Stimulated activated CD4-positive, alpha-beta T cell treated with anti-CD3 and anti-CD28 coated beads, TNF-alpha, amount 100 ng/mL, for 24 hours (primary cell): ENCODE measurements at places on chromosomes 6 and 20.

DNA sequence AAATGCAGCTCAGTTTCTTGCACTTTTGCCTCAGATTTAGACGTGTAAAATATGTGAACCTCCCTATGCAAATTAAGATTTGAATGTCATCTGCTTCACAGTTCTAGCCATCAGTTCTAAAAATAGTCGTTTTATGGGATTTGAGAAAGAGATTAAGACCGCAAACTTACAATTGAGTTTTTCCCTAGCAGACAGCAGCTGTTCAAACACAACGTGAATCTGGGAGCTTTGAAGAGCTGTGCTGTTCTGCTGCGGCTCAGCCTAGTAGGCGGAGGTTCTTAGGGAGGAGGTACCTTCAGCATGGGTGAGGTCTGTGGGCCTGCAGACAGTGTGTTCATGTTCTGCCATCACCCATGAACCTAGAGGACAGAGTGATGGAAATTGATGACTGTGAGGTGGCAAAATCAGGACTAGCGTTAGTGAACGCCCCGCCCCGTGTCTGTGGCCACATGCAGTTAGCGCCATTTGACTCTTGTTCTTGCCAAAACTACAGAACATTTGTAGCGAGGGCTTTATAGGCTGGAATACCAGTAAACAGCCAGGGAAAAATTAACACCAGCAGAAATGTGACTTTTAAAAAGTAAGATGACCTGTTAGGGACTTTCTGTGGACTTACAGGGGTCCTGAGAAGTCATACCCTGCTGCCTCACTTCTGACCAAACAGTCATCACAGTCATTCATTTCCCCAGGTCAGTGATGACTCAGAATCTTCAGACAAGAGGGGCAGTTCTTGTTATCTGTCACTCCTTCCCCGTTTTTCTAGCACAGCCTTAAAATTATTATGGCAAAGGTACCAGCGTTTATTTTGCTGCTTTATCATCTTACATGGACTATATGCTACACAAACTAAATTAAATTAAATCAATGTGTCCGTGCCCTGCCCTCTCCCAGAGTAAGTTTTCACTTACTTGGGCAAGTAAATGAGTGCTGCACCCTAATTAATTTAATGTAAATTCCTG lies 84.3 kb upstream of the TMEM181 start:
- DNase-seq: no peak

- DNase-seq: no peak
These were observed 96.0 kb downstream of the CARMIL1 start for GRCh38 chr6:25375125-25375524.

DNA sequence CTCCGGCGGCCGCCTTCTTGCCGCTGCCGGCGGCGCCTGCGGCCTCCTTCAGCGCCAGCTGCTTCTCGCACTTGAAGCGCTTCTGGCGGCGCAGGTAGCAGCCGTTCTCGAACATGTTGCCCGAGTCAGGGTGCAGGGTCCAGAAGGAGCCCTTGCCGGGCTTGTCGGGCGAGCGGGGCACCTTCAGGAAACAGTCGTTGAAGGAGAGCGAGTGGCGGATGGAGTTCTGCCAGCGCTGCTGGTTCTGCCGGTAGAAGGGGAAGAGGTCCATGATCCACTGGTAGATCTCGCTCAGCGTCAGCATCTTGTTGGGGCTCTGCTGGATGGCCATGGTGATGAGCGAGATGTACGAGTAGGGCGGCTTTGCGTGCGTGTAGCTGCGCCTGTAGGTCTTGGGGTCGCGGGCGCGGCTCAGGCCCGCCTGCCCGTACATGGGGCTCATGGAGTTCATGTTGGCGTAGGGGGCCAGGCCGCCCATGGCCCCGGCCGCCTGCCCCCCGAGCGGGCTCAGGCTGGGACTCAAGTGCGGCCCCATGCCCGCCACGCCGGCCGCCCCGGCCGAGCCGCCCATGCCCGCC lies 1.9 kb downstream of the FOXA2 start:
- DNase-seq: no peak

DNA sequence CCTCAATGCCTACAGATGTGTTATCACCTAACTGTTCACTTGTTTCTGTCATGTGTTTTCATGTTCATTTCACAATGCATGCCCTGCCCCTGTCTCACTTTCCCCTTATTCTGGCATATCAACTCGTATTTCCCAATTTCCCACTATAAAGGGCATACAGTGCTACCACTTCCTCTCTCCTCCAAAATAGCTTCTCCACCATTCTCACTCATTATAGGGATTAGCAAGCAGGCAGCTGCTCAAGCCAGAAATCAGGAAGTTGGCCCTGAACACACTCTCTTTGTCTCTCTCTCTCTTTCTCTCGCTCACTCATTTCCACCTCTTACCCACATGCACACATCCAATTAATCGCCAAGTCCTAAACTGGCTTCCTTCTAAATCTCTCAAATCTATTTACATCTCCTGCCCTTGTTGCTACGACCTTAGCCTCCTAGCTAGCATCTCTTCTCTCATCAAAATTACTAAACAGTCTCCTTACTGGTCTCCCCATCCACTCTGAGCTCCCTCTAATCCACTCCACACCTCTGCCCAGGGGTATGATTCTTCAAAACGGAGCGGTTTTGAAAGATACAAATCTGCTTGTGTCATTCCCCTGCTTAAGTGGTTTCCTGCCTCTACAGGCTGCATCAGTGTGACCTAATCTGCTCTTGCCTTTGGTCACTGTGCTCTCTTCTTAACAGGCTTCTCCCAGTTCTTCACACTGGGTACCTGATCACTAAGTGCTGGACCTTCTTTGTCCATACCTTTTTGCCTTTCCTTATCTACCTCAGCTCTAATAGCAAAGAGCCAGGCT lies 196.2 kb downstream of the BTBD9 start:
- no peak for DNase-seq

DNA sequence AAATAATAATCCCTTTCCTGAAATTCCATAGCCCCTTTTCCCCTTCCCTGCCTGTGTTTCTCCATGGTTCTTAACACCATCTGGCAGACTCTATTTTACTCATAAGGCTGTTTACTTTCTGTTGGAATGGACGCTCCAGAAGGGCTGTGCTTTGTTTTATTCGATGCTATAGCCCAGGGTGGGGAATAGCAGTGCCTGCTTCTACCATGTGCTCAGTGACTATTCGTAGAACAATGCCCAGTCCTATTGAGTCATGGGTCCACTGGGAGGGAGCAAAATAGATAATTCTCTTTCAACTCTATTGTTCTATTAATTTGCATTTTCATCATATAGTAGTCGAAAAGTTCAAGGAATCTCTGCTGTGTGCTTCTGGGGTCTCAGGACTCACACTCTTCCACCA lies 565.1 kb downstream of the C6orf118 start:
- DNase-seq: no peak

DNA sequence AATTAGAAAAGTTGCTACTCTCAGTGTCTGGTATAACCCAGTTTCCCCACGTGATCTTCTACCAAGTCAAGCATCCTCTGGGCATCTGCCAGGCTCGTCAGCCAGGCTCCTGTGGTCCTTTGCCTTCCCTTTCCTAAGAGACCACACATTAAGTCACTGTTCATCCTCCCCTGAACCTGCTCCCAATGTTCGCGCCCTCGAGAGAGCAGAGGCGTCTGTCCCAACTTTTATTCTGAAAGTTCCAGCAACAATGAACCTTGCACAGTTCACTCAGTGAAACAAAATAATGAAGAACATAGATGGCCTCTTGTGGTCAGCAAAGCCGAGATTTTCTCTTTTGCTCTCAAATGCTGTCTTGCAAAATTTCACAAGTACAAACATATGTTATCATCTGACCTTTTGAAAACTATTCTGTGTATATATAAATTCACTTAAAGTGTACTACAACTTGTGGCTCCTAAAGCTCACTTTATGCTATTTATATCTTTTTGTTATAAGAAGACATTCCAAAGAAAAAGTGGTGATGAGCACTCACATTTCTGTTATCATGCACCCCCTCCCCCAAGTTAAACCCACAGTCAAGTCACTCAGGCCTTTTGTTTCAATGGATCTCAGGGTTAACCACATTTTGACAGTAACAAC lies 39.2 kb upstream of the NHSL1 start:
- no peak for DNase-seq

GRCh38 chr6:50824552-50824951 lies 5.9 kb downstream of the TFAP2B start:
- no peak for DNase-seq

DNA sequence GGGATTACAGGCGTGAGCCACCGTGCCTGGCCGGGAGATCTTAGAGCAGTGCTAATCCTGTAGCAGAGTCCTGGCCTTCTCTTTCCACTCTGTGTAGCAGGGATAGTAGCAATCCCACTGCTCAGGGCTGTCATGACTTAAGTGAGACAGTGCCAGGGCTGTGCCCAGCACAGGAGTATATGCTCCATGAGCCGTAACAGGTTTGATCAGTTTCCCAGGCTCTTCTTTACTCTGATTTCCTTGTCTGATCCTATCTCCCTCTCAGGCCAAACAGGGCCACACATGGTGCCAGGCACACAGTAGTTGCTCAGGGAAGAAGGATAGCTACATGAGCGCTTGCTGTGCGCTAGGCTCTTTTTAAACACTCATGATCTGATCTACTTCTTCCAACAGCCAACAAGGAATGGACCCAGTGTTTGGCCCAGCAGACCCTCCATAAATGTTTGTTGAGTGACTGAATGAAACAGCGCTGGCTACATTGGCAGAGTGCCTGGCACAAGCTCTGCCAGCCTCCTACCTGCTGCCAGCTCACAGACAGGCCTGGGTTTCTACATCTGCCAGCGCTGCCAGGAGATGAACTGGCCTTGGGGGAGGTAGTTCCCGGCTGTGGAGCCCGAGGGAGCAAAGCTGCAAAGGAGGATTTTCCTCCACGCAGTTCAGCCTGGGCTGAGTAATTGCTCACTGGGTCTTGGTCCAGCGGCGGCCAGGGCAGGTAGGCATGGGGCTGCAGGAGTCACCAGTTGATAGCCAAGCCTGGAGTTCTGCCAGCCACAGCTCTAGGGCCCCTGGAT lies 36.9 kb downstream of the SNAI1 start:
- DNase-seq: no peak

DNA sequence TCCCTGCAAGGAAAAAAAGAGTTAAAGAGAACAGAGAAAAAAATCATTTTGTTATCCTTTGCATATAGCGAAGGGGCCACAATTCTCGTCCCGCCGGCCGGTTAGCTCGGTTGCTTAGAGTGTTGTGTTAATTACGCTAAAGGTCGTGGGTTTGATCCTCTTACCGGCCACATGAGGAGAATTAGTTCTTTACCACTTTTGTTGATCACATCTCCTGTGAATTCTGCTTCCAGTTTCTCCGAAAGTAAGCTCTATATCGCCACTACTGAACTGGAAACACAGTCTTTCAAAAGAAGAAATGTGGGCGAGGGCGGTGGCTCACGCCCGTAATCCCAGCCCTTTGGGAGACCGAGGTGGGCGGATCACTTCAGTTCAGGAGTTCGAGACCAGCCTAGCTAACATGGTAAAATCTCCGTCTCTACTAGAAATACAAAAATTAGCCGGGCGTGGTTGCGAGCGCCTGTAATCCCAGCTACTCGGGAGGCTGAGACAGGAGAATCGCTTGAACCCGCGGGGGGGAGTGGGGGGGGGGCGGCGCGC lies 13.4 kb downstream of the PRSS16 start:
- no peak for DNase-seq

- no peak for DNase-seq
These were observed 278.8 kb upstream of the JARID2 start for GRCh38 chr6:14966906-14967711.

- no peak for DNase-seq
These were observed 1.5 kb downstream of the LRRC73 start for GRCh38 chr6:43508481-43509141.

DNA sequence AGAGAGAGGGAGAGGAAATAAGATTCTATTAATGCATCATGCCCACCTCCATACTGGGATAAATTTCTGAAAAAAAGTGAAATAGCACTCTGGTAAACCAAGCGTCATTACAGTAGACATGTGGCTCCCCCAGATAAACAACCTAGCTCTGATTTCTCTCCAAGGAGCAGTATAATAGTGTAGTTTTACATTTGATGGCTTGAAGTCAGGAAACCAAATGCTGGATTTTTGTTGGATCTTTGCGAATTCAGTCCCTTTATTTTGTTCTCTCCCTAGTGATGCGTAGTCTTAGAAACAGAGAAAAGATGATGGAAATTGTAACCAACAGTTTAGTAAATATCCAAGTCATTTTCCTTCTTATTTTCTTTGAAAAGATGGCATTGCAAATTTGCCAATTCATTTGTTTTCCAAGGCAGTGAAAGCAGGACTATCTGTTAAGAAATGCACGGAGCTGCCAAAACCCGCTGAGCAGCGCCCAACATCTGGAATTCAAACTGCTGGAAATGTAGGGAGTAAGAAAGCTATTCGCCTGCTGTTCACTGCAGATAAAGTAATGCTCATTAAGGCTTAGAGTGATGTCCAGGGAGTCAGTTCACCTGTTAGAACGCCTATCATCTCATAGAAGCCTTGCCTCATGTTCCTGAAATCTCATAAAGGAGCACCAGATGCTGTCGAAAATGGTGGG lies 85.7 kb upstream of the DOK5 start:
- no peak for DNase-seq

DNA sequence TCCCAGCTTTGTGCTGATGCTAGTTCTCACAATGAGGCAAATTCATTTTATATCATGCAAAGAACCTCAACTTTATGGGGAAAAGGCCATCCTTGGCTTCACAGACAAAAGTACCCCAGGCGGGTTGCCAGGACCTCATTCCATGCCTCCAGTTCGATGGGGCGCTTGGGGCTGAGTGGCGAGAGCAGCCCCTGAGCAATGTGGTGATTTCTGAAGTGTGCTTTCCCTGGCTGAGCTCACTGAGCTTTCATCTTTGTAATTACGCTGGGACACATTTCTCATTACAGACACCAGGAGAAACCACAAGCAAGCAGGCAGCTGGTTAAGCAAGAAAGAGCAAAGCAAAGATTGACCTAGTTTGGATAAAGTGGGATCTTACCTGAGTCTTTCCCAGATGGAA lies 301.5 kb upstream of the CDH4 start:
- DNase-seq: no peak

GRCh38 chr6:41257369-41258195 lies 28.9 kb downstream of the TREM1 start:
- no peak for DNase-seq

GRCh38 chr20:41607791-41608190 lies 10.4 kb downstream of the CHD6 start:
- DNase-seq: no peak

DNA sequence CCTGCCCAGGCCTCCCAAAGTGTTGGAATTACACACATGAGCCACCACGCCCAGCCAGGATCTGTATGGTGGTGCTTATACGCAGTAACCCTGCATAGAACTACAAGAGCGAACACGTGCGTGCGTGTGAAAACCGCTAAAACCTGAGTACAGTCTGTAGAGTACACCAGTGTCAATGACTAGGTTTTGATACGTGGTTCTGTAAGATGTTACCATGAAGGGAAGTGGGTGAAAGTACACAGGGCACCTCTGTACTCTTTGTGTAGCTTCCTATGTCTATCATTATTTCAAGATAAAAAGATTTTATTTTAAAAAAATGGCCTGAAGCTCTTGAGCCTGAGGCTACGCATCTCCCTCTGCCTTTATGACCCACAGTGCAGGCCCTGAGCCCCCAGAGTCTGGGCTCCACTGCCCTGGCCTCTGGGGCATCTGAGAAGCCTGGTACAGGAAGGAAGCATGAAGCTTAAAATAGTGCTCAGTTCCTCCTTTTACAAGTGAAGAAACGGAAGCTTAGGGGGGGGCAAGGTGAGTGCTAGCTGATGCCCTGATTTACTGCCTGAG lies 21.6 kb downstream of the LY86 start:
- DNase-seq: no peak

- DNase-seq: no peak
These were observed 87.2 kb downstream of the PRND start for GRCh38 chr20:4808872-4809271.

- no peak for DNase-seq
These were observed 17.8 kb downstream of the TULP4 start for GRCh38 chr6:158330016-158330415.
